ENCODE measurements at places on chromosomes 1 and 21. TPM values are rescaled to one million over a fixed set of nuclear protein-coding genes. Genes with fewer than 3 reads are reported as not detected.

GRCh38 chr1:202982715-202983430 is 15.8 kb upstream of the CYB5R1 start:
- DNase-seq, result no peak

Gene PGBD5
- not detected for total RNA-seq

- no peak for DNase-seq
These were observed 272.6 kb downstream of the S1PR1 start for GRCh38 chr1:101509370-101509769.

Gene SPRR1B
- total RNA-seq, result not detected

Gene CR1L
- total RNA-seq, result not detected

DNA sequence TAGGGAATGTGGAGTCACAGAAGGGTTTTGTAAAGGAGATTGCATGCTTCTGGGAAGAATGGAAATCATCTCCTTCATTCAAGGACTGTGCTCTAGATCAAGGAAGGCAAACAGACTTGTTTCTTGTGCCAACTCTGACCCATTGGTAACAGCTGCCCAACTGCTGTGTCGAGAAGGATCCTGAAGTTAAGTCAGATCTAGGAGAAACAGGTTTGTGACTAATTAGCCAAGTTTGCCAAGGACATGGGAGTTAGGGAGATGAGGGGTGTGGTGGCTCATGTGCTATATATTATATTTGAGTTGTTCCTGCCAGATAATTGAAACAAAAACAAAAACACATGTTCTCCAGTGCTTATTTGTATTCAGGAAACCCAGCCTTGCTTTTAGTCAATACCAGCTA is 251.2 kb upstream of the USP24 start:
- DNase-seq, result no peak

Gene GJA9
- total RNA-seq, result not detected

DNA sequence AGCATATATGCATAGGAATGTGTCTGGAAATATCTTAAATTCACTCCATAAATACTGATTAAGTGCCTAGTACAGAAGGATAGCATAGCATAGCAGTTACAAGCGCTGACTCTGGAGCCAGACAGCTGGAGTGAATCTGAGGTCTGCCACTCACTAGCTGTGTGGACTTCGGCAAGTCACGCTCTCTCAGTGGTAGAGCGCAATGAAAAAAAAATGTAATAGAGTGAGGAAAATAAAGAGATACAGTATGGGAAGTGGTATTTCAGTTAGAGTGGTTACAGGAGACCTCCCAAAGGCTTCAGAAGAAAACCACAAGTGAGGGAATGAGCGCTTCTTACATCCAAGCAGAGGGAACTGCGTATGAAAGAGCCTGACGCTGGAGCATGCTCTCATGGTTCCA is 338.9 kb upstream of the PRMT6 start:
- no peak for DNase-seq

Gene RABGGTB
- 17.7 TPM for total RNA-seq

DNA sequence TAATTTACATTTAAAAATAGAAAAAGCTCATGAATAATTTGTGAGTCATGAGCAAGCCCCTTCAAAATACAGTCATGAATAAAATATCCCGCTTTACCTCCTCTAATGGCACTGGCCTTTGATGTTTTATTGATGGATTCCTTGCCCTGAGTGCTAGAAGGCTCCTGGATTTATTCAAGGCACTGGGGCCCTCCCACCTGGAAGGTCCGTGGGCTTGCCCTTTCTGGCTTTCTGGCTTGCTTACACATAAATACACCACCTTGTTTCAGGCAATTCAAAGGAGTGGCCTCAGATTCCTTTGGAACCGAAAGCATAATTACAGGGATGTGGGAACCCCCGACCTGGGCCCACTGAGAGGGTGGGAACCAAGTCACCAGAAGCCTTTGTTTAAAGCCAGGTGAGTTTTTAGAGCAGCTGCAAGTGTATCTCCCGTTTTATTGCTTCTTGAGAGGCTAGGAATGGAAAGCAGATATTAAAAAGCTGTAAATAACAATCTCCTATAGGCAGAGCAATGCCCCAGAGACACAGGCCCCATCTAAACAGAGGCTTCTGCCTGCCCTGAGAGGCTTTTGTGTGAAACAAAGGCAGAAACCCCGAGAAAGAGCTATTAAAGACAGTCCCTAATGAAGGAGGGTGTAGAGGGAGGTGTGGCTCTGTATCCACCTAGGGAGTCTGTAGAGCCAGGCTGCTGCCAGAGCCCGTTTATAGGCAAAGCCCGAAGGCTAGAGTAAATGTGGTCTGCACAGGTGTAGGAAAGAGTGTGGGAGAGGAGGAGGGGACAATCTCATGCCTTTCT is 126.4 kb downstream of the FAM78B start:
- DNase-seq, result no peak

DNA sequence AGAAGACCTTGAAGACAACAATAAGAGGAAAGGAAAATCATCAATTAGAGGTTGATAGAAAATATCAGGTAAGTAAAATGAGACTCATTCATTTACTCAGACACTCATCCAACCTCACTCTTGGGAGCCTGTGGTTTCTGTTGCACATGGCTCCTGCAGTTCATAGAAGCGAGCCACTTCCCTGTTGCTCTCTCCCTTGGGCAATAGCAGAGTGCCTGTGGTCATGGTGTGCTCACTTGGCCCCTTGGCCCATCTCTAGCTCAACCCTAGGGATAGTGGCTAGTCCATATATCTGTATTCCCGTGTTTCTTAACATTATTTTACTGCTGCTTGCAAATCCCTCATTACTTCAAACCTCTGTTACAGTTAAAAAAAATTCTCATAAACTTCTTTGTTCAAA is 368.6 kb downstream of the PTPRC start:
- DNase-seq, result no peak

Gene SEMA6C
- total RNA-seq, result 31.8 TPM

GRCh38 chr1:2314803-2315673 is 76.3 kb downstream of the MORN1 start:
- no peak for DNase-seq

- no peak for DNase-seq
These were observed at the start of gene CHI3L2 for GRCh38 chr1:111227434-111227833. Gene CHI3L2, plus strand, starts transcription at chr1:111227713. Its CDS starts 17 bp downstream, at chr1:111227730.

DNA sequence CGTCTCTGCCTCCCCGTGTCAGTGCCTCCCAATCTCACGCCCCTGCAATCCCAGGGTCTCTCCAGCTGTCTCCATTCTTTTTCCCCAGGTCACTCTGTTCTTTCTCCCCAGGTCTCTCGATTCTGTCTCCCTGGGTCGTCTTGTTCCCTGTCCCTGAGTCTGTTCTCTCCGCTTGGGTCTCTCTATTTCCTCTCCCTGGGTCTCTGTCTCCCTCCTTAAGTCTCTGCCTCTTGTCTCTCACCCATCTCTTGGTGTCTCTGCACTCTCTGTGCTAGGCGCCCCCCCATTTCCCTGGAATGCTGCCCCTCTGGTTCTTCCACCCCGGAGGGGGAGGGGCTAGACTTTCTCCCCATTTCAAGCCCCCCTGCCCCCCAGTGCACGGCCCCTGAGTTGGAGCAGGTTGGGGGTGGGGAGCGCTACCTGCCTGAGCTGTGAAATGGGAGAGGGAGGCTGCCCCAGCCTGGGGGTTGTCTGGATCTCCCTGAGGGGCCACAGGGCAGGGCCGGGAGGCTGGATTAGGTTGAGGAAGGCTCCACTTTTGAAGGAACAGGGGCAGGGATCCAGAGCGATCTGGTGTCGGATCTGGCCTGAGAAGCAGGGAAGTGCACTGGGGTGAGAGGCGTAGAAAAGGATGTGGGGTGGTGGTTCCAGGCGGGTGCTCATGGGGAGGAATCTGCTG is 1.4 kb downstream of the PTPRF start:
- DNase-seq, result no peak

DNA sequence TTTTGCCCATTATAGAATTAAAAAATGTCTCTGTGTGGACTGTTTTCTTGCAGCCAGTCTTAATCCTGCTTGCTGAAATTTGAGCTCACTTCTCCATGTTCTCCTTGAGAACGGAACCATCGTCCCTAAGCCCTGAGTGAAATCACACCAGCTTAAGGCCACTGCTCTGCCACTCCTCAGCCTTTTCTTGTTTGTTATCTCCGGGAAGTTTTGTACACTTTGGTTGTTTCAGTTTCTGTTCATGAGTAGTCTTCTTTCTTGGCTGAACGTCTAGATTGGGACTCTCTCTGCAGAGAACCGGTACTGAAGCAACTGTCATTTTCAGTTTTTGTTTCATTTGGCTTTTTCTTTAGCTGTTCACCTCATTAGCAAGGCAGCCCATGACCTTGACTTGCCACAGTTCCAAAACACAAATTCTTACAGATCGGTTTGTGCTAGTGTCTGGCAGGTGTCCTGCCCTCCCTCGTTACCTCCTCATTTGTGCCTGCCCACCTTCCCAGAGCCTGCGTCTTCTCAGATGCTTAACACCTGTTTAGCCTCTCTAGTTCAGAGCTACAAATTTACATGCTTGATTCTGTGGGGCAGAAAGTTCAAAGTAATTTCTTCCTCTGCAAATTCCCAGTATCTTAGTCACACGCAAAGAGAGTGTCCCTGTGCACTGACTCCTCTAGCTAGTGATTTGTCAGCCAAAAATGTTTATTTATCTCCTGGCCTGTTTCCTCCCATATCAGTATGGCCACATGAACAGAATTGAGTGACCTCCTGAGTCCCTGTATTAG is 12.4 kb downstream of the PSEN2 start:
- DNase-seq, result no peak

DNA sequence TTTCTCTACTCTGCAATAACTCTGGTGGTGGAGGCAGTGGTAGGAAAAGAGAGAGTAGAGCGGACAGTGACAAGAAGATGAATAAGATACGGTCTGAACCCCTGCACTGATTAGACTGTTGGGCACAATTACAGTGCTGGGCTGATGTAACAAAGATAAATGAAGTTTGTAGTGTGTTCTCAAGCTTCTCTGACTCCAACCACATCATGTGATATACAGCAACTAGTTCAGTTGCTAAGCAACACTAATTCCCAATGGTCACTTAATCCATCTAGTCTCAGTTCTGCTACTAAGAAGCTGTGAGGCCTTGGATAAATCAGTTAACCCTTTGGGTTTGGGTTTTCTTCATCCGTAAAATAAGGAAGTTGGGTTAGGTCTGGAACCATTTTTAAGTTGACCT is 17.3 kb downstream of the DDR2 start:
- no peak for DNase-seq

DNA sequence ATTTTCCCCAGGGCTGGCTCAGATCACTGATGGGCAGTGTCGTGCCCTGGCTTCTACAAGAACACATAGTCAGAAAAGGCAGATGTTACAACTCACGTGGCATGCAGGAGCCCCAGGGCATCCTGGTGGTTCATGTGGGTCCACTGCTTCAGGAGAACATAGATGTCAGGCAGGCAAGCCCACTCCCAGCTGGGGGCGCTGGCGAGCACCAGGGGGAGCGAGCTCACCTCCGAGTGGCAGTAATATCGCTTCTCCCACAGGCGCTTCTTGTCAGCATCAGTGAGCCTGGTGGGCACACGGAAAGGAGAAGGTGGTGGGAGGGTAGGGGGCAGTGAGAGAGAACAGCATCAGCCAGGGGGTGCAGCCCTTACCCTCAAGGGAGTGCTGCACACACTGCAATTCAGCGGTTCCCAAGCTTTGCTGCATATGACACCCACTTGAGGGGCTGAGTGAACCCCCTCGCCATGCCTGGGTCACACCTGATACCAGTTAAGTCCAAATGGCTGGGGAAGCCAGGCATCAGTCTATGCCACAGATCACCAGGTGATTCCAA is 34.3 kb upstream of the PPP1R15B start:
- DNase-seq, result no peak

DNA sequence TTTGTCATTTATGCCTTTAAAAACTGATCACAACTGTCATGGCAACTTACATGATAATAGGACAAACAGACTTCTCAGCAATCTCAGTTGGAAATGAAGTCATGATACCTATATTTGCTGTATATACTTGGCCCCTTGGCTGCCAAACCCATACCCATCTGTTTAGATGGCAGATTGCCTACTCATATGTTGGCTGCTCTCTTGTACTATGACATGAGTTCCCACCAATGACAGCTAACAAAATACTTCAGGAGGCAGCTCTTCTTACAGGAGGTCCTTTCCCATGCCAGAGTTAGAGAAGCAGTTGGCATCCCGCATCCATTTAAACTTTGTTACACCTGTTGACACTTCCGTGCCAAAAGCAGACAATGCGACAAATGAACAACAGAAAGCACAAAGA is 603.1 kb upstream of the ADGRL2 start:
- no peak for DNase-seq

Gene B3GALT6
- 94.9 TPM for total RNA-seq

Gene SPSB1
- 64.9 TPM for total RNA-seq

GRCh38 chr1:79551321-79551720 is 544.8 kb upstream of the ADGRL4 start:
- DNase-seq, result no peak

DNA sequence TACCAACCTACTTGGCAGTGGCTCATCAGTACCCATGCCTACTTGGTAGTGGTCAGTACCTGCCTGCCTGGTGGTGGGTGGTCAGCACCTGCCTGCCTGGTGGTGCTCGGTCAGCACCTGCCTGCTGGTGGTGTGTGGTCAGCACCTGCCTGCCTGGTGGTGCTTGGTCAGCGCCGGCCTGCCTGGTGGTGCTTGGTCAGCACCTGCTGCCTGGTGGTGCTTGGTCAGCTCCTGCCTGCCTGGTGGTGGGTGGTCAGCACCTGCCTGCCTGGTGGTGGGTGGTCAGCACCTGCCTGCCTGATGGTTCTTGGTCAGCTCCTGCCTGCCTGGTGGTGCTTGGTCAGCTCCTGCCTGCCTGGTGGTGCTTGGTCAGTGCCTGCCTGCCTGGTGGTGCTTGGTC is 329.6 kb downstream of the RRAGC start:
- DNase-seq, result no peak

GRCh38 chr1:33735624-33736023 is 128.3 kb upstream of the HMGB4 start:
- no peak for DNase-seq

Gene TSTD1
- total RNA-seq, result not detected
